ENCODE measurements at places on chromosomes 6 and 20. TPM values are rescaled to one million over a fixed set of nuclear protein-coding genes. Genes with fewer than 3 reads are reported as not detected.

GRCh38 chr20:2022163-2022562 lies 28.3 kb upstream of the PDYN start:
- peaks cover 24% of the 10 kb centered on the region for H3K27me3 ChIP-seq
- no peaks in the 10 kb centered on the region for H3K36me3 ChIP-seq
- no peaks in the 10 kb centered on the region for H3K4me1 ChIP-seq
- no peak for DNase-seq
- H3K4me3 ChIP-seq, result no peak overlapping the region
- H3K27ac ChIP-seq, result no peak overlapping the region

- DNase-seq, result no peak
- H3K27ac ChIP-seq, result no peak overlapping the region
- no peaks in the 10 kb centered on the region for H3K4me1 ChIP-seq
Observed at GRCh38 chr6:163146036-163146435, 268.5 kb upstream of the QKI start.

DNA sequence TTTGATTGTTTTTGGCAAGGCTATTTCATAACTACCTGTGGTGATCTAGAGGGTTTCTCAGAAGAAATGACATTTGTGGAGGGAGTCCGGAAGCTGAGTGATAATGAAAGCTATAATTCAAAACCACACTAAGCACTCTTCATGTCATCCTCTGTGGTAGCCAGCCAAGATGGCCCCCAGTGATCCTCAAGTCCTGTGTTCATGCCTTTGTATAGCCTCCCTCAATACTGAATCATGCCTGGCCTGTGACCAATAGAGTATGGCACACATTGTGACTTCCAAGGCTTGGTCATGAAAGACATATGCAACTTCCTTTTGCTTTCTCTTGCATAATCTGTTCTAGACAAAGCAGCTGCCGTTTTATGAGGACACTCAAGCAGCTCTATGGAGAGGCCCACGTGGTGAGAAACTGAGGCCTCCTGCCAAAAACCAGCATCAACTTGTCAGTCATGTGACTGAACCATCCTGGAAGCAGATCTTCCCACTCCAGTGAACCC lies 12.8 kb upstream of the DNAAF9 start:
- no peak overlapping the region for H3K4me3 ChIP-seq
- H3K4me1 ChIP-seq, result peaks cover 6% of the 10 kb centered on the region
- H3K27ac ChIP-seq, result no peak overlapping the region
- no peaks in the 10 kb centered on the region for H3K36me3 ChIP-seq

GRCh38 chr6:128446497-128446896 lies 73.9 kb downstream of the PTPRK start:
- H3K4me3 ChIP-seq, result no peak overlapping the region
- no peaks in the 10 kb centered on the region for H3K36me3 ChIP-seq
- no peaks in the 10 kb centered on the region for H3K27me3 ChIP-seq

- H3K36me3 ChIP-seq, result peaks cover 43% of the 10 kb centered on the region
- peak overlapping the region; percentile 71 for H3K27ac ChIP-seq
- H3K27me3 ChIP-seq, result no peaks in the 10 kb centered on the region
Observed at GRCh38 chr20:41169162-41169690, 31.9 kb downstream of the PLCG1 start.

- no peak overlapping the region for H3K4me3 ChIP-seq
- peaks cover 4% of the 10 kb centered on the region for H3K27me3 ChIP-seq
Observed at GRCh38 chr20:12984863-12985262, 23.9 kb upstream of the SPTLC3 start.

DNA sequence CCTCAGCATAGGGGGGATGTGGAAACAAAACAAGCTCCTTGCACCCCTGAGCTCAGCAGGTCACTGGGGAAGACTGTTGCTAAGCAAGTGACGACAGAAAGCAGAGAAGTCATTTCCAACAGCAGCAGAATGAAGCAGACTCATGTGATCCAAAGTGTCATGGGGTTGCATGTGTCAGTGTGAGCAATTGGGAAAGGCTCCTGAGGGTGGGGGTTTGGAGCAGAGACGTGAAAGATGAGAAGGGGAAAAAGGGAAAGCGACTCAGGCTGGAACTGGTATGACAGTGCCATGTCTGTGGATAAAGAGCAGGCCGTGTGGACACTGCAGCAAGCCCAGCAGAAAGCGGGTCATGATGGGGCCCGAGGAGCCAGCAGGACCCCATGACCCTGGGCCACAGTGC lies 363.9 kb downstream of the PREX1 start:
- H3K27me3 ChIP-seq, result no peaks in the 10 kb centered on the region
- H3K36me3 ChIP-seq, result no peaks in the 10 kb centered on the region
- H3K4me1 ChIP-seq, result no peaks in the 10 kb centered on the region
- no peak overlapping the region for H3K4me3 ChIP-seq
- H3K27ac ChIP-seq, result no peak overlapping the region

- no peaks in the 10 kb centered on the region for H3K27me3 ChIP-seq
- peaks cover 17% of the 10 kb centered on the region for H3K4me1 ChIP-seq
- no peak for DNase-seq
- no peak overlapping the region for H3K27ac ChIP-seq
- no peak overlapping the region for H3K4me3 ChIP-seq
- H3K36me3 ChIP-seq, result no peaks in the 10 kb centered on the region
Observed at GRCh38 chr6:156659822-156660198, 117.4 kb upstream of the ARID1B start.

- H3K4me3 ChIP-seq, result no peak overlapping the region
- no peak for DNase-seq
- peaks cover 6% of the 10 kb centered on the region for H3K27me3 ChIP-seq
Observed at GRCh38 chr6:43964659-43965570, 162.3 kb downstream of the MRPL14 start.

DNA sequence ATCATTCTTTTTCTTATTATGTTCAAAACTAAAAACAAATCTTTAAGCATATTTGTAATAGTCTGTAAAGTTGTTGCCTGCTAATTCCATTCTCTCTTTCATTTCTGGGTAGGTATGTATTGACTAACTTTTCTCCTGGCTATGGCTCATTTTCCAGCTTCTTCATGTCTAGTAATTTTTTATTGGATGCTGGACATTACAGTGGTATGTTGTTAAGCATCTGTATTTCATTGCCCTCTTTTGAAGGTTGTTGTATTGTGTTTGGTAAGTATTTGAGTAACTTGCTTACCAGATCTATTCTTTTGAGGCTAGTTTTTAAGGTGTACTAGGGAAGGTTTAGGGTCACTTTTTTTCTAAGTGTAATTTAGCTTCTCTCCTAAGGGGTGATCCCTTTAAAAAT lies 230.9 kb downstream of the TTLL2 start:
- no peaks in the 10 kb centered on the region for H3K4me1 ChIP-seq
- no peak overlapping the region for H3K4me3 ChIP-seq
- no peaks in the 10 kb centered on the region for H3K27me3 ChIP-seq
- no peak for DNase-seq
- no peaks in the 10 kb centered on the region for H3K36me3 ChIP-seq

DNA sequence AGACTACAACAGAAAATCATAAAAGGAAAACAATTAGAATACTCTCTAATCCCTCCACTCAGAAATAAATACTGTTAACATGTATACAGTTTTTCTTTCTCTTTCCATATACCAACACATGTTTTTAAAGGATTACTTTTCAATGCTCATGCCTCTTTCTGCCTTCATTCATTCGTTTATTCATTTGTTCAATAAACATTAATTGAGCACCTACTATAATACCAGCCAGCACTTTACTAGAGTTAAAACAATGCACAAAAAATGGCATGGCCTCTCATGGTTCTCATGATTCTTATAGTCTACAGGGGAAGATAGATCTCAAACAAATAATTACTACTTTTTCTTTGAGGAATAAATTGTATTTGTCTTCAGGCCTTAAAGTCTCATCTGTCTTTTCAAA lies 70.3 kb upstream of the RIPOR2 start:
- H3K27me3 ChIP-seq, result no peaks in the 10 kb centered on the region
- DNase-seq, result no peak
- H3K4me3 ChIP-seq, result peak overlapping the region; percentile 31
- H3K36me3 ChIP-seq, result no peaks in the 10 kb centered on the region

GRCh38 chr6:155026022-155026705 lies 31.0 kb downstream of the TIAM2 start:
- no peaks in the 10 kb centered on the region for H3K36me3 ChIP-seq
- DNase-seq, result no peak
- no peaks in the 10 kb centered on the region for H3K27me3 ChIP-seq
- H3K4me1 ChIP-seq, result peaks cover 5% of the 10 kb centered on the region
- H3K27ac ChIP-seq, result no peak overlapping the region
- no peak overlapping the region for H3K4me3 ChIP-seq

DNA sequence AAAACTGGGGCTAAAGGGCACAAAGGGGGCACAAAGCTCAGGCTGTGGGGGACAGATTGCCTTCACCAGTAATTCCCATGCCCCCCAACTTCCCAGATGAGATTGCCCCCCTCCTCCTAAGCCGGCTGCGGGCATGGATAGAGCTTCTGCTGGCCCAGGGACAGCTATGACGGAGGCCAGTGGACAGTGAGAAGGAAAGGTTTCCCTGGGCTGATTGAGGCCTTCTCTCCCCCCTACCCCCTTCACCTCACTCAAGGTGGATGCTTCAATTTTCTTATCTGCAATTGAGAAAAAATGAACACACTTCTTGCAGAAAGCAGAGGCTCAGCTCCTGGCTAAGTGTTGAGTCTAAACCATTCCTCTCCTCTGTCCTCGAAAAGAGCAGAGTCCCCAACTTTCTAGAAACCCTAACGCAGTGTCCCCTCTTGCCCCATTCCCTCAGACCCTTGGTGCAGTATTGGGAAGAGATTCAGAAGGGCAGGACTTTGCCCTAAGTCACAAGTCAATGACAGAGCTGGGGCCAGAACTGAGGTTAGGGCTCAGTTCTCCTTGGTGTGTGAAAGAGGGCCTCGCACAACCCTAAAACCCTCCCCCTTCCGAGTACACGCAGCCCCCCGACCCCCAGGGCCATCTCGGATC lies 808 bp downstream of the SDC4 start:
- peak overlapping the region; percentile 77 for H3K27ac ChIP-seq
- H3K4me1 ChIP-seq, result peaks cover 38% of the 10 kb centered on the region
- no peaks in the 10 kb centered on the region for H3K27me3 ChIP-seq
- peaks cover 5% of the 10 kb centered on the region for H3K36me3 ChIP-seq

DNA sequence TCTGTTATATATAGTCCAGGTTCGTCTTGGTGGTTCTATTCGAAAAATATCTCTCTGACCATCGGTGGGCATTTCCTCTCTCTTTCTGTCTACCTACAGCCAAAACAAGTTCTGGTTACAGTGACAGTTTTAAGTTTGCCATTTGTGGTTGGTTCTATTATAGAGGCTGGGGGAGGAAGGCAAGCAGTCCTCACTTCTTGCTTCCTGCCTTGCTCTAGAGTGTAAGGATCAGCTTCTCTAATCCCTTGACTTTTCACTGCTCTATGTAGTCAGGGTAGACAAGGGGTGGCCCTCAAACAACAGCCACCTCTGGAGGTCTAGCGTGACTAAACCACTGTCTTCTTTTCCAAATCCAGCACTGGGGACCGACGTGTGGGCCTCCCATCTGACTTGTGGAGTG lies 16.1 kb downstream of the E2F3 start:
- H3K36me3 ChIP-seq, result peaks cover 15% of the 10 kb centered on the region
- H3K27ac ChIP-seq, result no peak overlapping the region
- H3K4me1 ChIP-seq, result peaks cover 38% of the 10 kb centered on the region
- no peaks in the 10 kb centered on the region for H3K27me3 ChIP-seq

- H3K4me3 ChIP-seq, result no peak overlapping the region
- DNase-seq, result no peak
- H3K27me3 ChIP-seq, result peaks cover 2% of the 10 kb centered on the region
- H3K27ac ChIP-seq, result no peak overlapping the region
Observed at GRCh38 chr20:41818991-41819390, 200.8 kb upstream of the CHD6 start.

- no peaks in the 10 kb centered on the region for H3K27me3 ChIP-seq
- no peak overlapping the region for H3K4me3 ChIP-seq
- no peak for DNase-seq
- H3K27ac ChIP-seq, result no peak overlapping the region
Observed at GRCh38 chr6:158497620-158498019, 62.3 kb upstream of the TMEM181 start.

DNA sequence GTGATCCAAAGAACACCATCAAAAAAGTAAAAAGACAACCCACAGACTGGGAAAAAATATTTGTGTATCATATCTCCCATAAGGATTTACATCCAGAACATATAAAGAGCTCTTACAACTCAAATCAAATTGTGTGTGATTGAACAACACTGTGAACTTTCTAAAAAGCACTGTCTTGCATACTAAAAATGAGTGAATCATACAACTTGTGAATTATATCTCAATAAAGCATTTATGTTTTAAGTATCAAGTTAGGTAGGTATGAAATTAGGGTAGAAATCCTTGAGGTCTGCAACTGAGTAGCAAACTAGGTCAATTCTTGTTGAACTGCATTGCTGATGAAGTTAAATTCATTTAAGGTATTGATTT lies 14.1 kb downstream of the SAMHD1 start:
- H3K4me1 ChIP-seq, result peaks cover 60% of the 10 kb centered on the region
- no peak for DNase-seq

DNA sequence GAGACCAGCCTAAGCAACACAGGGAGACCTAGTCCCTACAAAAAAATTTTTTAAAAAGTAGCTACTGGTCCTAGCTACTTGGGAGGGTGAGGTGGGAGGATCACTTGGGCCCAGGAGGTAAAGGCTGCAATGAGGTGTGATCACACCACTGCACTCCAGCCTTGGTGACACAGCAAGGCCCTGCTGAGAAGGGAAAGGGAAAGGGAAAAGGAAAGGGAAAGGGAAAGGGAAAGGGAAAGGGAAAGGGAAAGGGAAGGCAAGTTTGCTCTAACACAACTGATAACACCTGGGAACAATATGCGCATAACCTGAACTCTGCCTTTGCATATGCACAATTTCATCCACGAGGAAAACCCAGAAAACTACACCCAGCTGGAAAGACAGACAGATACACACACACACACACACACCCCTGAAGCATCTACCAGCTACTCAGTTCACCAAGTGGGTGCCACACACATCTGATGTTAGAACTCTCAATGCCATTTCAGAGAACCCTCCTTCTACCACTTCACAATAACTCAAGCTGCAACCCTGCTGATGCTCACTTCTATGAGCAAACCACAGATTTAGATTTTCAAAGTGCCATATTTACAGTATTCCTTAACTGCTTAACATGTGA lies 19.1 kb downstream of the B4GALT5 start:
- no peaks in the 10 kb centered on the region for H3K27me3 ChIP-seq
- peak; percentile 26 for DNase-seq
- no peak overlapping the region for H3K4me3 ChIP-seq
- peaks cover 4% of the 10 kb centered on the region for H3K36me3 ChIP-seq

DNA sequence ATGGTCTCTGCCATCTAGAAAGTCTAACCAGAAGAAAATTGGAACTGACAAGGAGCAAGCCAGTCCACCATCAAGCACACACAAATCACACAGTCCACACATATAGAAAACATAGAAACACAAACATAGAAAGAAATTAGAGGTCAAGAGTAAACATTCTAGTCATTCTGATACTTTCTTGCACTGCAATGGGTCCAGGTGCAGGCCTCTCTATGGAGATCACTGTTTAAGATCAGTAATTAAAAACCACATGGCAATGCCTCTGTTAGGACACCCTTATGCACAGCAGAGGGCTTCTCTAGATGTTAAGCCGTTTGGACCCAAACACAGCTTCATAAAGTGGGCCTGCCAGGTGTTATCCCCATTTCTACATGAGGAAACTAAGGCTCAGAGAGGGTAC lies 42.8 kb upstream of the SLC22A23 start:
- H3K4me1 ChIP-seq, result no peaks in the 10 kb centered on the region
- peaks cover 5% of the 10 kb centered on the region for H3K27me3 ChIP-seq
- H3K36me3 ChIP-seq, result no peaks in the 10 kb centered on the region
- no peak for DNase-seq
- no peak overlapping the region for H3K27ac ChIP-seq

The EDN1 gene
- total RNA-seq, result 0.15 TPM

The TCP11 gene
- not detected for total RNA-seq

The ZC2HC1B gene
- total RNA-seq, result not detected

The TAGAP gene
- total RNA-seq, result 82.6 TPM

The EYA2 gene
- total RNA-seq, result not detected

The TREML4 gene
- not detected for total RNA-seq

The GCLC gene
- total RNA-seq, result 13.9 TPM

The PAX1 gene
- not detected for total RNA-seq

The SLC22A2 gene
- total RNA-seq, result not detected
